CD4-positive, CD25-positive, alpha-beta regulatory T cell (primary cell): ENCODE measurements at places on chromosomes 6 and 20. TPM values are rescaled to one million over a fixed set of nuclear protein-coding genes. Genes with fewer than 3 reads are reported as not detected.

DNA sequence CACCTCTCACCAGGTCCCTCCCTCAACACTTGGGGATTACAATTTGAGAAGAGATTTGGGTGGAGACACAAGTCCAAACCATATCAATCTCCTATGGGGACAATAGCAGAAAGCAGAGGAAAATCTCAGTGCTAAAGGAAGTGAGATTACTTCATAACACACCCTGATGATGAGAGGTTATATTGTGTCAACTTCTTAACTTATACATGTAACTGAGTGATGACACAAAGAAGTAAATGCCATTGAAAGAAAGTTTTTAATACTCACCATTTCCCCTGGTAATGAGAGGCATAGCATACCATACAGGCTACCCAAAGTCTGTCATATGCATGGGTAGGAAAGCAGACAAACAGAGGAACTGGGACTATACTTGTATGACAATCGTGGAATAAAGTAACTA lies 137.2 kb downstream of the MMUT start:
- no peak overlapping the region for H3K4me3 ChIP-seq
- no peak overlapping the region for H3K27ac ChIP-seq
- no peaks in the 10 kb centered on the region for H3K36me3 ChIP-seq
- H3K27me3 ChIP-seq = no peaks in the 10 kb centered on the region
- DNase-seq = no peak
- no peaks in the 10 kb centered on the region for H3K4me1 ChIP-seq

DNA sequence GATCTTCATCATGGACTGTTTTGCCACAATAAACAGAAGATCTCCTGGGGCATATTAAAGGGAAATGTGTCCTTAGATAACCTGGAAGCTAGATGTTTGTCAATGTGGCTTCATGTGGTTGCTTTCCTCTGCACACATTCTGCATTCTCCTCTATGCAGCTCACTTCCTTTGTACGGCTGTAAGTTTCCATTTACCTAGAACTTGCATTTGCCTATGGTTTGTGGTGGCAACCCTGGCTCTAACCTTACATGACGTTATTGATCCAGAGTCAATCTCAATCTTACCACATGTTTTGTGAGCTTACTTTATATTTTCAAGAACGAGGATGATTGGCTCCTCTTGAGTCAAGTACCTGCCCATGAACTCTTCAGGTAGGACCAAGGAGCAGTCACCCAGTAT lies 863.1 kb downstream of the MAFB start:
- H3K36me3 ChIP-seq = no peaks in the 10 kb centered on the region
- H3K27ac ChIP-seq = no peak overlapping the region
- no peaks in the 10 kb centered on the region for H3K4me1 ChIP-seq
- no peaks in the 10 kb centered on the region for H3K27me3 ChIP-seq
- DNase-seq = no peak
- no peak overlapping the region for H3K4me3 ChIP-seq

Gene HLA-DMB
- polyA plus RNA-seq = 12.8 TPM

Gene RUNX2
- 5.3 TPM for polyA plus RNA-seq

Gene CLVS2
- polyA plus RNA-seq = not detected
